ENCODE measurements at places on chromosomes 1 and 21. TPM values are rescaled to one million over a fixed set of nuclear protein-coding genes. Genes with fewer than 3 reads are reported as not detected.

The PLCH2 gene
- 2.8 TPM for total RNA-seq

The ADAMTS4 gene
- total RNA-seq: 0.09 TPM

The SPRR2F gene
- not detected for total RNA-seq

The PTPN7 gene
- total RNA-seq: 398 TPM

The STIL gene
- total RNA-seq: 27.6 TPM

The PRR9 gene
- not detected for total RNA-seq

The OR2T29 gene
- not detected for total RNA-seq

The MEX3A gene
- 1.6 TPM for total RNA-seq
